ENCODE measurements at places on chromosomes 2 and 18. TPM values are rescaled to one million over a fixed set of nuclear protein-coding genes. Genes with fewer than 3 reads are reported as not detected.

IKZF2 gene
- 27.8 TPM for total RNA-seq

DNA sequence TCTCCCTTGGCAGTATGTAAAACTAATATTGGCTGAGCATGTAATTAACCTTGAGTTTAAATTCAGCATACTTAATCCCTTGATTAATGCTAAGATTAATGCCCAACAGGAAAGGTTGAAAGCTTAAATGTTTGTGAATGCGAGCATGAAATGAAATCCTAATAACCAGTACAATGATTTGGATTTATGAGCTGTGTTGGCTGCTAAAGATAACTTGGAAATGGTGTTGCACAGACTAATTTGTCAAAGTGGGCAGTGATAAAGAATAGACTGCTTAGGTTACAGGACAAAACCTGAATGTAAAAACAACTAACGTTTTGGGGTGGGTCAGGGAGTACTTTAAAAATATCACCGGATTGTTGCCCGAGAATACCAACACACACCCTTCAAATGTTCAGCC is 70.6 kb downstream of the MGAT5 start:
- DNase-seq: no peak

- no peak for DNase-seq
These were observed 10.8 kb upstream of the MAPRE2 start for GRCh38 chr18:35030277-35030989.

DNA sequence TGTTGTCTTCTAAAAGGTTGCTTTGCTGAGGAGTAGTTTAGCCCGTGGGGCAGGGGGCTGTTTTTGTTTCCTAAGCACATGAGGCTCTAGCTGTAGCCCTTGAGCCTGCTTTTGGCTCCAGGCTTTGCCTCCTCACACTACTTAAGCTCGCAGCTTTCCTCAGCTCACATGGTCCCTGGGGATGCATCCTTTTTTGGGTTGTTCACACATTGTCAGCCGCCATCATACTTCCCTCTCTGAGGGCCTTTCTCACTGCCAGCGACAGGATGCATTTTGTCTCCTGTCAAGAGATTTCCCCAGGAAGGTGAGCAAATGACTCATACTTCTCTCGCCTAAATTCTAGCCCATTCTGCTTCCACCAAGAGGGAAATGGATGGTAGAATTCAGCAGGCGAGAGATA is 279.5 kb upstream of the PKDCC start:
- DNase-seq: no peak

GRCh38 chr2:161983866-161984265 is 90.1 kb downstream of the DPP4 start:
- no peak for DNase-seq

GRCh38 chr2:86066007-86066578 is 39.6 kb downstream of the POLR1A start:
- DNase-seq: no peak

GRCh38 chr2:75367401-75367800 is 168.1 kb upstream of the TACR1 start:
- no peak for DNase-seq

UGT1A10 gene
- total RNA-seq: not detected

MC5R gene
- not detected for total RNA-seq

- peak; percentile 4 for DNase-seq
These were observed 307.1 kb downstream of the GRB14 start for GRCh38 chr2:164314148-164314547.

DNA sequence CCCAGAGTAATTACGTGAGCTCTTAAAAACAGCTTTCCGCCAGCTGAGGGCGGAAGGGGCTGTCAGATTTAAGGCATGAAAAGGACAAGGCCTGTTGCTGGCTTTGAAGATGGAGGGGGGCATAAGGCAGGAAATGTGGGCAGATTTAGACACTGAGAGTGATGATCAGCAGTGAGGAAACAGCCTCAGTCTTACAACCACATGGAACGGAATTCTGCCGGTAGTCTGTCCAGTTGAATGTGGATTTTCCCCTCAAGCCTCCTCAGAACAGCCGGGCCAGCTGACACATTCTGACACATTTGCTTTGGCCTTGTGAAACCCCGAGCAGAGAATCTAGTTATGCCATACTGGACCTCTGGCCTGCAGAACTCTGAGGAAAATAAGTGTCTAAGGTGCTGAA is 16.6 kb downstream of the POLE4 start:
- no peak for DNase-seq

TUBA4B gene
- not detected for total RNA-seq

GRCh38 chr2:214904634-214905033 is 95.2 kb upstream of the BARD1 start:
- no peak for DNase-seq

DNA sequence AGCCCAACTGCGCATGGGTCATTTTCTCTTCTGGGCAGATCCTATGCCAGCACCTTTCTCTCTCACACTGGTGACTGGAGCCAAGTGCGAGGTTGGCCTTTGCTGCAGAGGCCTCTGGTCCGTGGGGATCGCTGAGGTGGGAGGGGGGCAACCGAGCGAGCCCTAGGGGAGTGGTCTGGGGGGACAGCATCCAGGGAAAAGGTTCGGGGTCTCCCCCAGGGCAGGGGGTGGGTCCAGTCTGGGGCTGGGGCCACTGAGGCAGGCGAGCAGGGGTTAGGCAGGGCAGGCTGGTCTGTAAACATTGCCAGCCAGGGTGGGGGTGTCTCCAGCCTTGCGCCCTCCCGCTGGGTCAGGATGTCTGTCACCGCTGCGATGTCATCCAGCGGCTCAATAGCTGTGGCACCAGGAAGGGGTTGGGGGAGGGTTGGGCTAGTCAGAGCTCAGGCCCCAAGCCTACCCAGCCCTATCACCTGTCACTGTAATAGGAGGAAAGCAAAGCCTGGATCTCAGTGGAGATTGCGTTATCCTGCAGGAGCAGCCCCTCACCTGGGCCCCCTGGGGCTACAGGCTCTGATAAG is 4.7 kb downstream of the WDR54 start:
- no peak for DNase-seq

C2orf66 gene
- not detected for total RNA-seq

GRCh38 chr18:42028247-42028832 is 73.3 kb downstream of the PIK3C3 start:
- no peak for DNase-seq

CDH7 gene
- 1.0 TPM for total RNA-seq

GNAL gene
- 14.3 TPM for total RNA-seq

IL1RL2 gene
- 3.8 TPM for total RNA-seq

PDCL3 gene
- total RNA-seq: 27.2 TPM

- no peak for DNase-seq
These were observed 2.9 kb upstream of the CASP10 start for GRCh38 chr2:201180010-201180409.

FEV gene
- 1.8 TPM for total RNA-seq

GRCh38 chr18:62663731-62664336 is 51.5 kb upstream of the PHLPP1 start:
- DNase-seq: no peak

DNA sequence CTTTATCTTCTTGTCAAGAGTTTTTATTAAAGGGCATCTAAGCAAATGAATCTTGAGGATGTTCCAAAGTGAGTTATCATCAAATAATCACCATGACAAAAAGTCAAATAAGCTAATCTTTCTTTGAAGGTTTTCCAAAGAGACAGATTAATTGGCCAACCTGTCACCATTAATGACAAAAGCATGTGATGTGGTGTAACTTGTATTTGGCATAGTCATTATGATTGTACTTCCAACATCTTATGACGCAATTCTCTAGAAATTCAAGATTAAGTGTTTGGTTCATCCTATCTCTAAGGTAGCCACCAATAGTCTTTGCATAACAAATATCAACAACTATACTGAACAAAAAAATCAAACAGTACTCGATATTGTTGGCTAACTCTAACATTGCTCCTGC is 28.6 kb downstream of the RBMS1 start:
- DNase-seq: no peak

DNA sequence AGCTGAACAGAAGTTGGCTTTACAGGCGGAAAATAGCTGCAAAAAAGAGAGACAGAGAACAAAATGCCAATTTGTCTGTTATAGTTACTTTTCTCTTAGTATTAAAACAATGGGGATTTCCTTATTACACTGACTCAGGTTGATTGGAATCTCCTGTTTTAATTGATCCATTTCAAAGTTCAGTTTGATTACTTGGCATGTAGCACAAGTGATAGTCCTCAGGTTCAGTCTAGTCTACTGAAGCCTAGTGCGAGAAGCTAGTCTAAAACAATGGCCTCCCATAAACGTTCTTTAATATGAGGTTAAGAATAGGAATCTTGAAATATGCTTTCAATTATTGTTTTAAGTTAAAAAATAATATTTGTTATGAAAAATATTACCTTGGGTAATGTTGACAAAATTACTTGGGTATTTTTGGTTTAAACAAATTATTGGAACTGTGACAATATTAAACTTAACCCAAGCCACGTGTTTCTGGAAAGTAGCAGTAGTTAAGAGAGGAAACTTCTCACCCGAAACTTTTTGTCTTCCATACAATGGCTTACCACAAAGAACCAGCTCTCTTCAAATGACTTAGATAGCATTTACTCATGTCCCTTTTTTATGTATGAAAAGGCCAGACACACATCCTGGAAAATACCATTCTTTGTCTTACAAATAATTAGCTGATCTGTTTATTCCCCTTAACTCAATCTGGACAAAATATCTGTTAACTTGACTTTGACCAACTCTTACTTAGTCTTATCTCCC is 1326.2 kb upstream of the TMEFF2 start:
- DNase-seq: no peak

GRCh38 chr18:54867131-54867530 is 38.9 kb downstream of the RAB27B start:
- no peak for DNase-seq

SPRED2 gene
- 23.7 TPM for total RNA-seq

PID1 gene
- total RNA-seq: 21.0 TPM

- no peak for DNase-seq
These were observed 317.7 kb downstream of the RDH14 start for GRCh38 chr2:18242716-18243115.

GRCh38 chr2:135985826-135986393 is 484 bp upstream of the DARS1 start:
- no peak for DNase-seq

GRCh38 chr2:2764001-2764355 is 432.9 kb upstream of the MYT1L start:
- DNase-seq: no peak

- no peak for DNase-seq
These were observed 74.5 kb downstream of the ETAA1 start for GRCh38 chr2:67471681-67472080.

DNA sequence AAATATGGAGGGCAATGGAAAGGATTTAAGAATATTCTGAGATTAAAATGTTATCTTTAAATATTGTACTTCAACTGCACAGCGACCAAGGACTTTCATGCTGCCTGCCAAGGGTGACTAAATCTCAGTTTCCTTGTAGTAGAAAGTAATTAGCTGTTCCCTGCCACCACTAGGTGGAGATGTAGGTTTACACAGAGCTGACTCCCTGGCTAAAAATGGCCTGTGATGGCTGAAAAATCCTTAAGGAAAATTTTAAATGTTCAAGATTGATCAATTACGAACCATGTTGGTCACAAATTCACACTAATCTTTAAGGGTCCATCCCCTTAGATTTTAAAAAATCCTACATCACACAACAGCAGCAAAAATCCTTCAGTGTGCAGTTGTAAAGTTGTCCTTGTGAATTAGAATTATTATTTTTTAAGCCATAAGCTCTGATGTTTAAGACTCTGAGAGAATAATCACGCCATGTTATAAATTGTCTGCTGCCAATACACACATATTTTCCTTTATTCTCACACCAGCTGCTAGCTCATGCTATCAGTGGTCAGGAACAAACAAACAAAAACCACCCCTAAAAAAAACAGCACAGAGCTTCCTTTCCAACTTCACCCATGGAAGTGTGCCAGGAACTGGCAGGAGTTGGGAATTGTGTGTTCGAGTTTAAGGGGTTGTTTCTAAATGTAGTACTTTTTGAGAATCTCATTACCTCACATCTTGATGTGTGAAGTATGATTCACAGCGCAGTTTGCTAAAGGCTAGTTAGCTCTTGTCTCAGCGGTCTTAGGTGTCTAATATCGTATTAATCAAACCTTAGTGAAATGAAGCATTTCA is 399.8 kb downstream of the TMEM182 start:
- peak; percentile 10 for DNase-seq

- DNase-seq: no peak
These were observed 184.3 kb downstream of the UBE2E3 start for GRCh38 chr2:181164699-181165098.

DNA sequence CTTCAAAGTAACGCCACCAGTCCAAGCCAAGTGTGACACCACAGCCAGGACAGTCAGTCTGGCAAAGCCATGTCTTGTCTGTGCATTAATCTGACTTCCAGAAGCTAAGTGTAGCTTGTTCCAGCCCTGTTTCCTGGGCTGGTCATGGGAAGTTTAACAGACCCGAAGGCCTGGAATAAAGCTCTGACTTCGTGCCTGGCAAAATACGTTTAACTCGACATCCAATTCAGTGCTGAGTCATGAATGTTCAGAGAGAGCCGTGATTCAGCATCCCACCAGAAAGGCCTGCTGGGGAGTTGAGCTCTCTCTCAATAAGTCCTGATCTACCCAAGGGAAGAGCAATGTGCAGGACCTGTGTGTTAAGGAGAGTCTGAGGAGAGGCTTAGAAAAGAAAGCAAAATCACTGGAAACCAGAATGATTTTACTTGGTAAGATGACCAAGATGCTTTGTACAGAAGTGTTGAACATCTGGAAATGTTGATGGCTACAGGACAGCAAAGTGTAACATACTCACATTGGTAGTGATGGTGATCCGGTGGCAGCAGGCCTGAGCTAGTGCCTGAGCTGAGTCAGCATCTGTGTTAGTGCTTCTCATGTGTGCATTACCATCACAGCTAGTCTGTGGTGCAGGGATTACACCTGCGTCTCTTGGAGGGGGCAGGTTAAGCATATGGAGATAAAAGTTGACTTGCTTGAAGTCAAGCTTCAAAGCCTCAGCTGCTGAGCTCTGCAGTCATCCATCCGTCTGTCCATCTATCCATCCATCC is 743.7 kb upstream of the HS6ST1 start:
- no peak for DNase-seq

- DNase-seq: no peak
These were observed 134.6 kb upstream of the SPATS2L start for GRCh38 chr2:200171731-200172482.

All from prostate gland (tissue), 2 donors.